ENCODE measurements at places on chromosomes 13 and 19.
A peak's percentile ranks its signal among the peaks of the same experiment; 100 is the strongest.

- DNase-seq: no peak
Measured at GRCh38 chr19:41682437-41682836, 5.6 kb downstream of the CEACAM7 start.

- DNase-seq: no peak
Measured at GRCh38 chr19:5406816-5407215, 48.4 kb upstream of the ZNRF4 start.

- peak; percentile 37 for DNase-seq
Measured at GRCh38 chr13:46071590-46072249, 19.2 kb upstream of the ZC3H13 start.

DNA sequence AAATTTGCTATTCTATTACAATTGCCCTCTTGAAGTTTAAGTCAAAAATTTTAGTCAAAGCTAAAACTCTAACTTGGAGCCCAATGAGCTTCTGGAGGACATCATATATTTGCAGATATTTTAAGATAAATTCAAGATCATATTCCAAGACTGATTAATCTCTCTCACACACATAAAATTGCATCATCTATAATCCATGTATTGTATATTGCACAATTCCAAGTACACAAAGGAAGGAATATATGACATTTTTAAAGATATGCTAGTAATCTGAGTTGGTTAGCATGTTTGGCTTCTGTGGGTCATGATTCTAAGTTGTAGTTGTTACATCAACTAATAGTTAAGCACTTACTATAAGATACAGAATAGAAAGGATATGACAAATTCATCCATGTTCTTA lies 53.3 kb downstream of the KCNRG start:
- no peak for DNase-seq

DNA sequence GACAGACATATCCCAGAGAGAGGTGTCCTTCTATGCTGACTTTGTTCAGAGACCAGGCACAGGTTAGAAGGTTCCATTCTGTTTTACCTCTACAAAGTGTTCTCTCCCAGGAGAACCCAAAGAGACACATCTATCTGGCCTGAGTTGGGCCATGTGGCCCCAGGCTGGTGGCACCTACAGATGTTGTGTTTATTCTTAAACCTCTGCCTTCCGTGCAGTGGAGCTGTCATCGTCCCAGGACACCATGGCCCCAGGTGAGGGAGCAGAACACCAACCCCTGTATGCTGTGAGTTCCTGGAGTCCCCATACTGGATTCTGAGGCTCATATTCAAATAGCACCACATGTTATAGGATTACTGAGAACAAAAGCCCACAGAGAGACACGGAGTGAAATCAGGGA lies 3.9 kb downstream of the KIR3DL3 start:
- no peak for DNase-seq

DNA sequence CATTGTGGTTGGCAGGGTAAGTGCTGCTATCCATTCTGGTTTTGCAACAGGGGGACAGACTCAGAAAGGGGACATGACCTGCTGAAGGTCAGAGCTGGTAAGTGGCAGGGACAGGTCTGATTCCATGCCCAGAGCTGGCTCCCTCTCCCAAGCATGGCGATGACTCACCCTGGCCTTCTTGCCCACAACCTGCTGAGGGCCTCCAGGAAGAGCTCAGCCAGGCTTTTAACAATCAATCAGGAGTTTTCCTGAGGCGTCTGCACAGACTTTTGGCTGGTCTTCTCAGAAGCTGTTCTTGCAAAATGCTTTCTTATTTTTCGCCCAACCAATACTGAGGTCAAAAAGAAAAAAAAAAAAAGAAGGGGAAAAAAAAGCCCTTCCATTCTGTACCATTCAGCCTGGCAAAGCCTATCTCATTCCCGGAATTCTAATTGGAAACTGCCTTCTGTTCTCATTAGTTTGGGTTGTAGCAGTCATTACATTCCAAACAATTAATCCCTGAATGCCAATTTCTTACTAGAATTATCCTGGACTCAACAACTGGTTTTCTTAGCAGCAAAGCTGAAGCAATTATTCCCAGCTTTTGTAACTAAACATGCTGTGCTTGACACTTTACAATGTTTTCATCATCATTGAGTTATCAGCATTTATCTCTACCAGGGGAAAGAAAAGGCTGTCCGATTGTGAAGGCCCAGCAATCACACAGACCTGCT lies 17.7 kb downstream of the SIAH3 start:
- DNase-seq: peak; percentile 87

- DNase-seq: no peak
Measured at GRCh38 chr19:54188215-54188871, 1.0 kb downstream of the MBOAT7 start.

DNA sequence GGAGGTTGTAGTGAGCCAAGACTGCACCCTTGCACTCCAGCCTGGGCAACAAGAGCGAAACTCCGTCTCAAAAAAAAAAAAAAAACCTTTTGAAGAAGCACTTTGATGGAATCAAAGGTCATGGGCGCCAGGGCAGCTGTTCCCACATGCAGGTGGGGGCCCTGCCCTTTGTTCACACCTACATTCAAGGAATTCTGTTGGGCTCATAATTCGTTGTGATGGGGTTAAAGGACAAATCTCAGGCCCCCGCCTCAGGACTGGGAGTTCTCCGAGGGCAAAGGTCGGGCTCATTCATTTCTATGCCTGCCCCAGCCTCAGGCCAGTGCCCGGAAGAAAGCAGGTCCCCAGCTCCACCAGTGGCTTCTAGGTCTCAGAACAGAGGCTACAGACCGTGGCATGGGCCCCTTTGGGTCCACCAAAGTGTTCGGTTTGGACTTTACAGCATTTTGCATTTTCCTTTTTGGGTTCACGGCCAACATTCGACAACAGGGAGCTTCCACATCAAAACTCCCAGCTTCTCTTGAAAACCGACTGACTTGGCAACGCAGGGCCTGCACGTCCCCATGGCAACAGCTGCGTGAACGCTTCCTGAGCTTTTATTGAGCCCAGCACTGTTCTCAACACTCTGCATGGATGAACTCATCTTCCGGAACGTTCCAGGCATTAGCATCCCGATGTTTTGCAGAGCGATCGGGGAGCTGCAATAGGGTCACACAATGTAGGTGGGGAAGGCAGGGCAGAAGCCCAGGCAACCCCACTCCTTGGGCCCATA lies 10.1 kb upstream of the GTF2F1 start:
- peak; percentile 1 for DNase-seq

DNA sequence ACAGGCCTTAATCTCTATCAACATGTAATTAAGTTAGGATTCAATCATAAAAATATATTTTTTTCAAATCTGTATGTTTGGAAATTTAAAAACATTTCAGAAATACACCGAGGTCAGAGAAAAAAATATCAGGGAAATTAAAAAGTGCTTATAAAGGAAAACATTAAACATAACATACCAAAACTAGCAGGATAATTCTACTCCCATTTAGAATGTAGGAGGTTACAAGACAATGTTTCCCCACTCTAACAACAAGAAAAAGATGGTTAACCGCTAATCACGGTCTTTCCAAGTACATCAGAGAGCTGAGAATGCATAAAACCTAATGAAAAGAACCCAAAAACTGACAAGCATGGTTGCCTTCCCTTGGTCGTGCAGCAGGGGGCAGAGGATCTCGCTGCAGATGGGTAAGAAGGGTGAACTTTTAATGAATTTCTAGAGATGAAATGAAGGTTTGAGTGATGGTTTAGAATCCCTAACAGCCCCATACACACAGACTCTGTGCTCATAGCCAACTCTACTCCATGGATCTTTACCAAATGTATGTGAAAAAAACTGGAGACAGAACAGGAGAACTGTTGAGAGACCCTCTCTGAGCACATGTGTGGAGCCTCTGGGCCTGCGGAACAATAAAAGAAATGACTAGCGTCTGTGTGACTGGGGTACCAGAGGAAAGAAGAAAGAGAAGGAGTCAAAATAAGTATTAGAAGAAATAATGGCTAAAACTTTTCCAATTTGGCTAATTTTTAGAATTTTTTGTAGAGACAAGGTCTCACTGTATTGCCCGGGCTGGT lies 51.3 kb upstream of the LSM14A start:
- DNase-seq: no peak

- DNase-seq: peak; percentile 34
Measured at GRCh38 chr13:103349211-103349980, 283.2 kb upstream of the SLC10A2 start.

DNA sequence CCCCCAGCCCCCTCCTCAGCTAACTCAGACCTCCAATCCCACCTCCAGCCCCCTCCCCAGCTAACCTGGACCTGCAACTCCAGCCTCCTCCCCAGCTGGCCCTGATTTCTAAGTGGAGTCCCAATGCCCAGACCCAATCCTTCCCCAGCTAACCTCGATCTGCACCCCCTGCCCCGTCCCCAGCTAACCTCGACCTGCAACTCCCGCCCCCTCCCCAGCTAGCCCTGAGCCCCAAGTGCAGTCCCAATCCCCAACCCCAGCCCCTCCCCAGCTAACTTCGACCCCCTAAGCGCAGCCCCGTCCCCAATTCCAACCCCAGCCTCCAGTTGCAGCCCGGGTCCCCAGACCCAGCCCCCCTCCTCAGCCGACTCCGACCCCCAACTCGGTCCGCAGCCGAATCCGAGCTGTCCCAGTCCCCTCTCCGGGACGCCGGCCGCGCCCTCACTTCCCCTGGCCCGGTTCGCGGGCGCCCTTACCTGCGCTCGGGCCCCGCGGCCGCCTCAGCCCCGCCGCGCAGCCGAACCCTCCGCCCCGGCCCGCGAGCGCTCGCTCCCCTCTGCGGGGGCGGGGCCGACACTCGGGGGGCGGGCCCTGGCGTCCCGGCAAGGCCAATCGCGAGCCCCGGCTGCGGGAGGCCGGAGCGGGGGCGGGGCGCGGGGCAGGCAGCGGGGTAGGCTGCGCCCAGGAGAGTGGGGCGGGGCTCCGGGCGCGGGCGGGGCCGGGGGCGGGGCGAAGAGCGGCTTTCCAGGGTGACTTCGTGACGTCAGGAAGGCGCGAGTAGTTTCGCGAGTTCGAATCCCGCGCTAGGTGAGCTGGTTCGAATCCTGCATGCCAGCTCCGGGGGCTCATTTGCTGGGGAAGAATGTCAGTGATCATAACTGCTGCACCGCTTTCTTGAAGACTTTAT lies at the start of gene GNG7:
Gene GNG7 (minus strand): TSS at position 525 of the 907 bp plus-strand sequence. CDS start 182,006 bp downstream, outside the sequence.
- DNase-seq: peak; percentile 74

DNA sequence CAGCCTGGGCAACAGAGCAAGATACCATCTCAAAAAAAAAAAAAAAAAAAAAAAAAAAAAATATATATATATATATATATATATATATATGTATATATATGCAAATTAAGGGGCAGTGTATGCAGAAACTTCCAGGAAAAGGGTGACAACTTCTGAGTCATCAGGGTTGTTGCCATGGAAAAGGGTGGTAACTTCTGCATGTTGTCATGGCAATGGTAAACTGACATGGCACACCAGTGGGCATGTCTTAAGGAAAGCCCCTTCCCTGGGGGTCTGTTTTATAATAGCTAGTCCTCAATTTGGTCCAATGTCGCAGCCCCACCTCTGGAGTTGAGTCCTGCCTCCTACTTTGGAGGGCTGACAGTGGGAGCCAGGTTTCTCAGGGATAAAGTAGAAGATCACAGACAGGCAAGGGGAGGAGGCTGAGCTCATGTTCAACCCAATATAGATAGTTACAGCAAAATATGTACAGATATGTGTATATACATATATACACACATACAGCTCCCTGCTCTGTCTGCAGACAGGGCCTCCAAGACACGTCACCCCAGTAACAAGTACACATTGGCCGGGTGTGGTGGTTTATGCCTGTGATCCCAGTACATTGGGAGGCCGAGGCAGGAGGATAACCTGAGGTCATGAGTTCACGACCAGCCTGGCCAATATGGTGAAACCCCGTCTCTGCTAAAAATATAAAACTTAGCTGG lies 7.2 kb upstream of the FCHO1 start:
- no peak for DNase-seq

DNA sequence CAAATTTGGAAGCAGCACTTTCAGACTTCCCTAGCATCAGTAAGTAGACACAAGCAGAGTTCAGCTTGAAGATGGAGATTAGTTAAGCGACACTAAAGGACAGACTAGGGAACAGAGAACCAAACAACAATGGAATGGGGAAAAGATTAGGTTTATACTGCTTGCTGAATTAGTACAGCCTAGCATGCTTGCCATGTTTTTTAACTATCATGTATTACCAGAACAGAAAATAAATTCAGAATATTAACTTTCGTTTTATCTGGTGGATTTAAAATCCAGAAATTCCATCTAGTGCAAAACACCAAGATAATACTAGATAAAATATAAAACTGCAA lies 451.5 kb upstream of the SLC10A2 start:
- no peak for DNase-seq

GRCh38 chr13:23724196-23724970 lies 154.2 kb downstream of the TNFRSF19 start:
- no peak for DNase-seq

DNA sequence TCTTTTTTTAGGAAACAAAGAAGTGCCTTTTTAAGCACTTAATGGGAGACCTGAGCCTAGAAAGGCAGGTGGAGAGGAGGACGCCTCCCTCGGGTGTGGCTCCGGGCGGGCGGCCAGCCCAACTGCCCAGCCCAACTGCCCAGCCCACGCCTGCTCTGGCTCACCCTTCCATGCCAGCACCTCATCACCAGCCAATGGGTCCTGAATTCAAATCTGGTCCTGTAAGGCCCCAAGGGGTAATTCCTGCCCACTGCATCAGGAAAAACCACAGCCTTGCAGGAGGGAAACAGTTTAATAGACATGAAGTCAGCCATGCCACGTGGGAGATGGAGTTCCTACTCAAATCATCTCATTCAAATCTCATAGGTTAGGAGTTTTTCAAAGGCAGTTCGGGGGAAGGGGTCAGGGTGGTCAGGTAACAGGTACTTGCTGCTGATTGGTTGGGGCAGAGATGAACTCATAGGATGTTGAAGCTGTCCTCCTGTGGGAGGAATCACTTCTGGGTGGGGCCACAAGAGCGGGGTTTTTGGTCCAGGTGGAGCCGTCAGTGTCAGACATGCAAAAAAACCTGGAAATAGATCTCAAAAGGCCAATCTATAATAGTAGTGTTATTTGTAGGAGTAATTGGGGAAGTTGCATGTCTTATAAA lies 64.9 kb downstream of the HSPH1 start:
- DNase-seq: no peak

- DNase-seq: peak; percentile 18
Measured at GRCh38 chr19:14554382-14554812, 17.5 kb downstream of the NDUFB7 start.

- DNase-seq: no peak
Measured at GRCh38 chr19:50513746-50514345, at the start of gene ASPDH. TSS of gene ASPDH (minus strand) at chr19:50513913. CDS start at chr19:50513823, 90 bp downstream.

DNA sequence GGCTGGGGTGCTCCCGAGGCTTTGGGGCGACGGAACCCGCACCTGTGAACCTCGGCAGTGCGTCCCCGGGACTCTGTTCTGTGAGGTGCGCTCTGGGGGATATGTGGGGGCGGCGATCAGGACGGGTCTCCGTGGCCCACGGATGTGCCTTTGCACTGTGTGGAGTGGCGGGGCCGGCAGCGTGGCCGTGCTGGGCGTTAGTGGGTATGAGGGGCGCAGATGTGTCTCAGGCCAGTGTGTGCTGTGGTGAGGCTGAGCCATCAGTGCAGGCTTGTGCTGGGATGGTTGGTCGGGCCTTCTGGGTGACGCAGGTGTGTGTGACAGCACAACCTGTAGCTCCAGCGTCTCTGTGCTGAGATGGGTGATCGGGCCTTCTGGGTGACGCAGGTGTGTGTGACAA lies 16.9 kb downstream of the ZNF331 start:
- DNase-seq: no peak

- DNase-seq: no peak
Measured at GRCh38 chr13:78881054-78881453, 222.1 kb upstream of the OBI1 start.

- DNase-seq: no peak
Measured at GRCh38 chr13:106163426-106163825, 372.0 kb downstream of the EFNB2 start.

GRCh38 chr13:77859450-77859849 lies 59.2 kb downstream of the EDNRB start:
- no peak for DNase-seq

- DNase-seq: no peak
Measured at GRCh38 chr19:48123907-48124651, 13.5 kb upstream of the PLA2G4C start.

GRCh38 chr13:24630851-24631620 lies 49.2 kb upstream of the ATP12A start:
- no peak for DNase-seq

Measured in NCI-H446 treated with DMSO at 0.1 percent for 48 hours (cell line).